CD4-positive, alpha-beta T cell treated with Interferon alpha-2 for 1 hour (primary cell): ENCODE measurements at places on chromosomes 5 and 9.
A peak's percentile ranks its signal among the peaks of the same experiment; 100 is the strongest.

DNA sequence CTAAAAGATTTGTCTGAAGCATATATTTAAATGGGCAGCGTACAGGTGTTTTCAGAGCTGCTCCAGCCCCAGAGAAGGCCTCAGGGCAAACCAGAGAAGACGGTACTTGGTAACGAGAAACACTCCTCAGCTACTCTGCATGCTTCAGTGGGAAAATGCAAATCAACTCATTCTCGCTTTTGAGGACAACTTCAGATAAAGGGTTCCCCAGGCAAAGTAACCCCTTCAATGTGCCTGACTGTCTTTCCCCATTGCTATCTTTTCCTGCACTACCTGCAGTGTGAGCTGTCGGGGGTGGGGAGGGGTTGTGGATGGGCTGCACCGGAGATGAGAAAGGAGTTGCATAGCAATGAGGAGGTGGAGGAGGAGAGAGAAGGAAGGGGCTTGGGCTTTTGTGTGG is 339.7 kb upstream of the CLINT1 start:
- no peak for DNase-seq

GRCh38 chr9:127423476-127423933 is 677 bp upstream of the ZNF79 start:
- no peak for DNase-seq

GRCh38 chr5:101260857-101261256 is 357.8 kb upstream of the ST8SIA4 start:
- DNase-seq: no peak

DNA sequence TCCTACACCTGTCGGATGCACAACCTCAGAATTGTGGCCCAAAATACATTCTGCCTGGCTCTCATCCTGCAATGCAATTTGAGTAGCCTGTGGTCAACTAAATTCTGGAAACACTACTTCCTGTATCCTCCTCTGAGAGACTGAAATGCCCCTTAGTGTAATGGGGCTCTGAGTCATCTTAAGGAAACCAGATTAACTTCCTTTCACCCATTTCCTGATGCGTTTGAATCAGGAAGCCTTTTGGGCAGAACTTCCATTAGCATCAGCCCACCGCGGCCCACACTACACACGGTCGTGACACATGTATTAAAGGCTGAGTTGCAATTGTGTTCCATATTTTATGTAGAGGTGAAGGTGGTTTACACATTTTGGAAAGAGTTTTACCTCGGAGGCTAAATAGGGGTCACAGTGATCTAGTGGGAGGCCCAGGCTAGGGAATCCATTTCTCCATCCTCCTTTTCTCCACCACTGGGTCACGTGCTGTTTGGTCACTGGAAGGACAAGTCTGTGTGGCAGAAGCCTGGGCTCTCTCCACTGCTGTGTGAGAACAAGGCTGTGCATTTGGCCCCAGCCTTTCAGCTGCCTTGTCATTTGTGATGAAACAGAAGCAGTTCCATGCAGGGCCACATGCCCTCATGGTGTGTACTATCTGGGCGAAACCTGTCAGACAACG is 55.9 kb downstream of the DAP start:
- DNase-seq: no peak

DNA sequence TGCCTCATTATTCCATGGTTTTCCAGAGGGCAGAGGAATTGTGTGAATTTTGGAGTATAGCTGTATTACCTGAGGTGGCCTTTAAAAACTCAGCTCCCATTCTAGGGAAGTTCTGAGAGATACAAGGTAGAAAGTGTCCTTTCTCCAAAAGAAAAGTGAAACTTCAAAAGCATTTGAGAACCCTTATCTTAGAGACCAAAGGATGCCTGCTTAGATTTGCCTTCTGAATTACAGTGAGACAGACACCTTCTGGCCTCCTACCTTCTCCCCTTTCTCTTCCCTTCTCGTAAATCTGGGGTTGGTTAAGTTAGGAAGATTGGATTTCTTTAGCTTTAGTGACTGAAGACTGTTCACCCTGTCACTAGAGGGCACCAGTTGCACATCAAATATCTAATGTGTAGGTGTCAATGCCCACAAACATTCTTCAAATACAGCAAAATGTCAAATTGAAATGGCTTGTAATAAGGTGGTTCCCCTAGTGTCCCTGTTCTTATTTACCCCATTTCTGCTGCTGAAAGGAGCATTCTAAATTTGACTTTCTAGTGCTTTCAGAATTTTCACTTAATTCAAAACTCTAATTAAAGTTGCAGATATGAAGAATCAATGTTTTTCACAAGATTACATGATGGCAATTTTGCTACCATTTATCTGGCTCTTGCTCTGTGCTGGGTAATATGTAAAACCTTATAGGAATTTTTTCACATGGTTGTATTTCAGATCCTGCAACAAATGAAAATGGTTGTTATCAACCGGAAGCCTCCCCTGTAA is 46.7 kb downstream of the PRRC1 start:
- peak; percentile 38 for DNase-seq
